ENCODE measurements at places on chromosomes 12 and 14. TPM values are rescaled to one million over a fixed set of nuclear protein-coding genes. Genes with fewer than 3 reads are reported as not detected.
A peak's percentile ranks its signal among the peaks of the same experiment; 100 is the strongest.

- no peak overlapping the region for H3K27ac ChIP-seq
- no peaks in the 10 kb centered on the region for H3K36me3 ChIP-seq
- no peak for DNase-seq
- no peaks in the 10 kb centered on the region for H3K4me1 ChIP-seq
- H3K27me3 ChIP-seq: no peaks in the 10 kb centered on the region
Observed at GRCh38 chr12:44459569-44459968, 416.5 kb downstream of the NELL2 start.

Gene CLEC6A
- total RNA-seq: not detected

- H3K4me3 ChIP-seq: no peak overlapping the region
- H3K27me3 ChIP-seq: no peaks in the 10 kb centered on the region
- no peaks in the 10 kb centered on the region for H3K36me3 ChIP-seq
- no peak for DNase-seq
Observed at GRCh38 chr12:124227951-124228711, 66.8 kb upstream of the RFLNA start.

DNA sequence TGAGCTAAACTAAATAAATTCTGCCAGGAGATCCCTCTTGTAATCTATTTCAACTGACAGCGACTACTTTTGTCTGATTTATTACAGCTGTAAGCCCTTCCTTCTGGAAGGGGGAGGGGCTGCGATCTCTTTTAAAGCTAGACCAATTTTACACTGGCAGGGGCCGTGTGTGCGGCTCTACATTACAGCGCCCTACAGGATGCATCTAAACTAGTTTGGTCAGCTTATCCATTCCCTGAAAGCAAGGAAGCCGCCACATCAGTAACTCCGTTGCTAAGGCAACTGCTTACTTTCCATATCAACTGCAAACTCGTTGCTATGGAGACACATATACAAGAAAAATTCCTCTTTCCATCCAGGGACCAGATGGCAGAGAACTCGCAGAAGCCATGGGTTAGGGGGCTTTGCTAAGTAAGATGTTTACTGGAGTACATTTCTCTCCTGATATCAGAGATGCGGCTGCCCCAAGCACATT lies 17.4 kb downstream of the FOXN3 start:
- peaks cover 37% of the 10 kb centered on the region for H3K4me1 ChIP-seq
- H3K36me3 ChIP-seq: no peaks in the 10 kb centered on the region
- no peak overlapping the region for H3K4me3 ChIP-seq
- peak overlapping the region; percentile 20 for H3K27ac ChIP-seq

DNA sequence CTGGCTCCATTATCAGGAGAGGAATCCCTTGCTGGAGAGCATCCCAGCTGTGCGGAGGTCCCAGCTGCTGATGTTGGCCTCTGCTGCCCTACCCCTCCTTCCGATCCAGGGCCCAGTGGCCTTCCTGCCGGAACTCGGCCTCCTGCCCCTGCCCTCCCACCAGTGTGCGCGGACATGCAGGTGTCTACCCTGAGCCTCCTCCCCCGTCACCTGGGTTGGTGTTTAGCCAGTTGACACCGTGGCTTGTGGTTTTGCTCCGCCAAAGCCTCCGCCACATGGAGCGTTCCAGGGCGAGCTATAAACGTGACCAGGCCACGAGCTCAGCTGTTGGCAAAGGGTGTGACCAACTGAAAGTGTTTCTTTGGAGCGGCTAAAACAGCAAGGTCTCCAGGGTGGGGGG lies 1104.3 kb downstream of the BCL11B start:
- H3K36me3 ChIP-seq: no peaks in the 10 kb centered on the region
- no peak overlapping the region for H3K4me3 ChIP-seq
- no peak overlapping the region for H3K27ac ChIP-seq
- H3K27me3 ChIP-seq: peaks cover 5% of the 10 kb centered on the region
- H3K4me1 ChIP-seq: no peaks in the 10 kb centered on the region

Gene SMCO2
- total RNA-seq: not detected

DNA sequence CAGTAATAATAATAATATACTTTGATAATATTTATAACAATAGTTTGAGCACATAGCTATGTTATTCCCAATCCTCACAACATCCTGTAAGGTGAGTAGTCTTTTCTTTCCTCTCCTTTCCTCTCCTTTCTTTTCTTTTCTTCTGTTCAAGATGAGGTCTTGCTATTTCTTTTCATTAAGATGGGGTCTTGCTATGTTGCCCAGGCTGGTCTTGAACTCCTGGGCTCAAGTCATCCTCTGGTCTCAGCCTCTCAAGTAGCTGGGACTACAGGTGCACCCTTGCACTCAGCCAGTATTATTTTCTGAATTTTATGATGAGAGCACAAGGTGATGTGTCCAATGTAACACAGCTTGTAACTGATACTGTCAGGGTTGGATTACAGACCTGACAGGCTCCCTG lies 134.6 kb downstream of the OTOGL start:
- no peaks in the 10 kb centered on the region for H3K27me3 ChIP-seq
- DNase-seq: no peak
- H3K4me3 ChIP-seq: no peak overlapping the region
- H3K36me3 ChIP-seq: no peaks in the 10 kb centered on the region

- H3K4me1 ChIP-seq: peaks cover 7% of the 10 kb centered on the region
- no peaks in the 10 kb centered on the region for H3K36me3 ChIP-seq
- H3K4me3 ChIP-seq: no peak overlapping the region
- DNase-seq: no peak
Observed at GRCh38 chr12:66899588-66899987, 220.7 kb upstream of the GRIP1 start.

- no peaks in the 10 kb centered on the region for H3K36me3 ChIP-seq
- H3K27ac ChIP-seq: no peak overlapping the region
- H3K4me1 ChIP-seq: no peaks in the 10 kb centered on the region
- H3K4me3 ChIP-seq: no peak overlapping the region
- DNase-seq: no peak
Observed at GRCh38 chr14:47427629-47428028, 247.8 kb downstream of the MDGA2 start.

DNA sequence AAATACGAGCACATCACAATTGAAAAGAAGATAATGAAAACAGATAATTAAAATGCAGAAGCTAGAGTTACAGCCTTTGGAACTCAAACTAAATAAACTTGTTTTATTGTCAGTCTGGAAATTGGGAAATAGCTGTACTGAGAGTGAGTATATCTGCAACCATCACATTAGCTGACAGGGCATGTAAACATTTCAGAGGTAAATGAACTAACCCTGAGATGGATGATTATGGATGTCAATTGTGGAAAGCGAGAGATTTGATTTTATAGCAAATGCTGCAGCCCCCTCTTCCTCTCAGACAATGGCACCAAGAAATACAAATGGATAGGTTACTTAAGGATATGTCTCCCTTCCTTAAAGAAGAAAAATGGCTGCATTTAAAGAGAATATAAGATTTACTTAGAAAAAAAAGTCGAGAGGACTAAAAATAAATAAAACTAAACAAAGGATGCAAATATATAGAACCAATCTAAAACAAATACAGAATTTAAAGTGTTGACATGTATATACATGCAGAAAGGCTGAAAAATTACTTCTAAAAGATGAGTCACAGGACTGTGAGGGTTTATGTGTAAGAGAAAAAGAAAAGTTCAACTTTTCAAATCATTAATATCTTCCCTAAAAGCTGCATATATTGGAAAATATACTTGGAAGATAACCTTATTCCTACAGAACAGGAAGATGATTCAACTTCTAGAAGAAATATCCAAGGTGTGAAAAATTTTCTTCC lies 120.3 kb upstream of the FLRT2 start:
- no peaks in the 10 kb centered on the region for H3K4me1 ChIP-seq
- no peak for DNase-seq
- H3K4me3 ChIP-seq: no peak overlapping the region
- no peaks in the 10 kb centered on the region for H3K27me3 ChIP-seq
- H3K36me3 ChIP-seq: no peaks in the 10 kb centered on the region
- H3K27ac ChIP-seq: no peak overlapping the region

DNA sequence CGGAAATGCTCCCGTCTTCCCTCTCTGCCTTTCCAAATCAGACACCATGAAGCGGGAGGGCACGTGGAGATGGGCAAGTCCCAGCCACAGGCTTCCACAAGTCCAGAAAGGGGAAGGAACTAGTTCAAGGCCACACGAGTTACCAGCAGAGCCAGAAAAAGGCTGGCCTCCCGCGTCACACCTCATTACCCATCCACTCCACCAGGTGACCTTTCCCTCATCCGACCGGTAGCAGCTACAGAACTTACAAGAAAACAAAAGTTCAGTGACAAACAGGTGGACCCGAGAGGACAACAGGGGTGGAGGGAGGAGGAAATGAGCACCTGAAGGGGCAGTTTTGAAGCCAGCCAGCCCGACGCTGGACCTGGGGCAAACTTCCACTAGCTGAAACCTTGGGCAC lies 46.9 kb downstream of the CHGA start:
- H3K36me3 ChIP-seq: no peaks in the 10 kb centered on the region
- H3K4me1 ChIP-seq: peaks cover 44% of the 10 kb centered on the region
- no peak for DNase-seq
- no peak overlapping the region for H3K27ac ChIP-seq

Gene L3HYPDH
- total RNA-seq: 29.3 TPM

DNA sequence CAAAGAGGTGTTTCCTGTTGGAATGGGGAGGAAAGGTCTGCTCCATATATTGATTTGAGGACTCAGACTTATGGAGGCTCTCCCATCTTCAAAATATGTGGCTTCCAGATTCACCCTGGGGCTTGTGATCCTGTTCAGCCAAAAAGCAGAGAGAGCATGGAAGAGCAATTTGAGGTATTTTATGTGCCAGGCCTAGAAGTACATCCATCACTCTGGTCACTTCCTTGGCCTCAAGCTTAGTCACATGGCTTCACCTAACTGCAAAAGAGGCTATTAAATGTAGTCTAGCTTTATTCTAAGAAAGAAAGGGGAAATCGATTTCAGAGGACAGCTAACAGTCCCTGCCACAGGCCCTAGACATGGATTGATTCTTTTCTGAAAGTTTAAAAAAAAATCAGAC lies 86.2 kb downstream of the C12orf50 start:
- H3K36me3 ChIP-seq: no peaks in the 10 kb centered on the region
- H3K27ac ChIP-seq: no peak overlapping the region
- no peak overlapping the region for H3K4me3 ChIP-seq
- H3K27me3 ChIP-seq: no peaks in the 10 kb centered on the region

DNA sequence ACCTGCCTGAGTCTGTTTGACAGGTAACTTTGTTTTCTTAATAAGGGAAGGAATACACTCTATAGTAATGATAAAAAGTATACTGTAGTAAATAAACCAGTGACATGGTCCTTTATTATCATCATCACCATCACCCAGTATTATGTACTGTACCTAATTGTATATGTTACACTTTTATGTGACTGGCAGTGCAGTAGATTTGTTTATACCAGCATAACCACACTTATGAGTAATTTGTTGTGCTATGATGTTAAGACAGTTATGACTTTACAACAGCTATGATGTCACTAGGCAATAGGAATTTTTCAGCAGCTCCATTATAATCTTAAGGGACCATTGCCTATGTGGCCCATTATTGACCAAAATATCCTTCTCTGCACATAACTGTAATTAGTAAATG lies 155.0 kb downstream of the NUBPL start:
- no peak overlapping the region for H3K27ac ChIP-seq
- no peaks in the 10 kb centered on the region for H3K27me3 ChIP-seq
- H3K4me3 ChIP-seq: no peak overlapping the region
- no peaks in the 10 kb centered on the region for H3K36me3 ChIP-seq
- H3K4me1 ChIP-seq: peaks cover 15% of the 10 kb centered on the region

GRCh38 chr12:52817003-52817698 lies 3.2 kb upstream of the KRT4 start:
- H3K4me1 ChIP-seq: peaks cover 11% of the 10 kb centered on the region
- no peaks in the 10 kb centered on the region for H3K27me3 ChIP-seq
- H3K4me3 ChIP-seq: no peak overlapping the region
- H3K27ac ChIP-seq: no peak overlapping the region
- no peaks in the 10 kb centered on the region for H3K36me3 ChIP-seq

DNA sequence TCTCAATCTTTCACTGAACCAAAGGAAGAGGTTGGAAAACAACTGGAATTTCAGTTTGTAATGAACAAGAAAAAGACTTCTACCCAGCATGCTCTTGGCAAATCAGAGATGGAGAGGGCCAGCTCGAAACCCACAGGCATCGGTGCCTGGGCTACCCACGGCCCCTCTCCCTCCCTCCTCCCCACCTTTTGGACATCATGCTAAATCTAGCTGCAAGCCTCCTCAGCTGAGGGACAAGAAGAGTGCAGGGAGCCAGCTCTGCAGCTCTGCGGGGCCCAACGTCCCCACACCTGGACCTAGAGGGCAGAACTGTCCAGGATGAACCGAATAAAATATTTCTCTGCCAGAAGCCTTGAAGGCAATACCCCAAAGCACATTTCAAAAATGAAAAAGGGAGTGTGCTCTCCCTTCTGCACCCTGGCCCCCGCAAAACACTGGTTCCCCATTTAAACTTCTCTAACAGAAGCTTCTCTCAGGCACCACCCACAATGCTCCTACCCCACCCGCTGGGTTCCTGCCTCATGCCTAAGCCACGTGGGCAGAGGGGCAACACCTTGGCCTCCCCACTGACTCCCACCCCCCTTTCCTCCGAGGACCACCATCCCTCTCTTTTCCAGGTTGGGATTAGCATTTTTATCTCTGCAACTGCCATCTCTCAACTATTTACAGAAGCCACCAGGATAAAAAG lies 8.2 kb downstream of the CAMKK2 start:
- peaks cover 10% of the 10 kb centered on the region for H3K4me1 ChIP-seq
- H3K27me3 ChIP-seq: no peaks in the 10 kb centered on the region
- no peak for DNase-seq

- H3K4me1 ChIP-seq: no peaks in the 10 kb centered on the region
- no peaks in the 10 kb centered on the region for H3K27me3 ChIP-seq
- no peak overlapping the region for H3K4me3 ChIP-seq
- no peak overlapping the region for H3K27ac ChIP-seq
- no peaks in the 10 kb centered on the region for H3K36me3 ChIP-seq
Observed at GRCh38 chr12:52295663-52296062, 4.3 kb upstream of the KRT81 start.

DNA sequence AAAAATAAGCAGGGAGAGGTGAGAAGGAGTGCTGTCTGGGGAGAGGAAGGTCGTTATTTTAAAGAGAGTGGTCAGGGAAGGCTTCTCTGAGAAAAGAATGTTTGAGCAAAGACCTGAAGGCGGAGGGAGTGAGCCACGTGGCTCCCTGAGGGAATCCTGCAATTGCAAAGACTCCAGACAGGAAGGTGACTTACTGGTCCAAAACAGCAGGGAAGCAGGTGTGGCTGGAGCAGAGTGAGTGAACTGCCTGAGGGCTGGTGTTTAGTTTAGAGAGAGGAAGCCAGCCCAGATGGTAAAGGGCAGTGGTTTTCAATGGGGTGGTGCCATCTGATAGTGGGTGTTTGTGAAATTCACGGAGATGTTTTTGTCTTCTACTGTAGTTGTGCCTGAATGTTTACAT lies 58.8 kb upstream of the LTA4H start:
- no peaks in the 10 kb centered on the region for H3K4me1 ChIP-seq
- H3K4me3 ChIP-seq: no peak overlapping the region
- no peak for DNase-seq
- no peaks in the 10 kb centered on the region for H3K36me3 ChIP-seq
- H3K27ac ChIP-seq: no peak overlapping the region

Gene TBX3
- total RNA-seq: 6.6 TPM

DNA sequence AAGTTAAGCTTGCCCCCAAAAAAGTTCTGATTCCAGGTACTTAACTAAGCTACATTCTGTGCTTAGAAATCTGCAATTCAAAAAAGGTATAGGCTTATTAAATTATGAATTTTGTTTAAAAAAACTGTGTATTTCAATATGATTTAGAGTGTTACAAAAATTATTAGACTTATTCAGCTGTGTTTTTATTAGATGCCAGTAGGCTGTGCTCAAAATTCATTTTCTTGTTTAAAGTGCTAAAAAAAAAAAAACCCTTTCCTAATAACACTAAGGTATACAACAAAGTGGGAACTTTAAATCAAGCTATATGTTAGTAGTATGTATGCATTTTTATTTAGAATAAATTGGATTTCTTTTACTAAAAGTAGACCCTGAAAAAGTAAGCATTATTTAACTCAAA lies 25.0 kb downstream of the LRRC9 start:
- no peaks in the 10 kb centered on the region for H3K27me3 ChIP-seq
- H3K36me3 ChIP-seq: no peaks in the 10 kb centered on the region
- H3K4me1 ChIP-seq: no peaks in the 10 kb centered on the region

All from sigmoid colon (tissue), 7 donors.